KBM-7 (cell line): ENCODE measurements at places on chromosomes 16 and 17.

- DNase-seq = peak; percentile 31
Observed at GRCh38 chr17:41777574-41778188, 8.8 kb downstream of the JUP start.

DNA sequence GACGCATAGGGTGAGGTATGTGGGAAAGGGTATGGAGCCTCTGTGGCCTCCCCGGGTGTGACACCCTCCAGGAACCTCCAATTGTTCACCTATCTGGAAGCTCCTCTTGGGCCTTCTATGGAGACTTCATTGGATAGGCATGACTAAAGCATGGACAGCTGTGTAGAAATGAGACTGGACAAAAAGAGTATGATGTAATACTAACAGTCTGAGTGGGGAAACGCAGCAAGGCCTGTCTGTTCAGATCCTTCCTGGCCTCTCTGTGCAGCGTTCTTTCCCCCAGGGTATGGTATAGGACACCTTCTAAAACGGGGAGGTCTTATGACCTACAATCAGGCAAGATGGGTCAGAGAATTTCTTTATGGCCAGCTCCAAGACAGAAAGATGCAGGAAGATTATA lies 30.7 kb upstream of the CCNF start:
- DNase-seq = no peak

GRCh38 chr17:2695243-2695960 lies 16.2 kb downstream of the CLUH start:
- no peak for DNase-seq

- peak; percentile 71 for DNase-seq
Observed at GRCh38 chr16:2147981-2148671, at the start of gene RAB26. Gene RAB26, plus strand, starts transcription at chr16:2148625. Its CDS starts 159 bp downstream, at chr16:2148784.

- no peak for DNase-seq
Observed at GRCh38 chr17:45092911-45093430, 31.9 kb downstream of the NMT1 start.

- no peak for DNase-seq
Observed at GRCh38 chr16:57145046-57146021, 40.5 kb downstream of the PSME3IP1 start.

GRCh38 chr16:84785843-84786581 lies 33.8 kb upstream of the CRISPLD2 start:
- DNase-seq = no peak

DNA sequence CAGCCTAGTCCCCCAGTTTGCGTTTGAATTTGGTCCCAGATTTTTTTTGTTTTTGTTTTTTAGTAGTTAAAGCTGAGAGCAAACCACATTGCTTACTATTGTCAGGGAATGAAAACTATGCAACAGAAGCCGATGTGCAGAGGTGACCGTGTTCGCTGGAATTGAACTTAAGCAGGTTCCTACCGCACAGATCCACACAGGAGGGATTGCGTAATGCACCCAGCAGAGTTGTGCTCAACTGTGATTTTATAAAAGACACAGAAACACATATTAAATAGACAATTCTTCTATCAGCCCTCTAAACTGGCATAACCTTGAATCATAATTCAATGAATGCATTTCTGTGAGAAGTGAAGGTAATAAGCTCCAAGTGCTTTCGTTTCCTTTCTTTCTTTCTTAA lies 443.0 kb downstream of the WWOX start:
- no peak for DNase-seq

DNA sequence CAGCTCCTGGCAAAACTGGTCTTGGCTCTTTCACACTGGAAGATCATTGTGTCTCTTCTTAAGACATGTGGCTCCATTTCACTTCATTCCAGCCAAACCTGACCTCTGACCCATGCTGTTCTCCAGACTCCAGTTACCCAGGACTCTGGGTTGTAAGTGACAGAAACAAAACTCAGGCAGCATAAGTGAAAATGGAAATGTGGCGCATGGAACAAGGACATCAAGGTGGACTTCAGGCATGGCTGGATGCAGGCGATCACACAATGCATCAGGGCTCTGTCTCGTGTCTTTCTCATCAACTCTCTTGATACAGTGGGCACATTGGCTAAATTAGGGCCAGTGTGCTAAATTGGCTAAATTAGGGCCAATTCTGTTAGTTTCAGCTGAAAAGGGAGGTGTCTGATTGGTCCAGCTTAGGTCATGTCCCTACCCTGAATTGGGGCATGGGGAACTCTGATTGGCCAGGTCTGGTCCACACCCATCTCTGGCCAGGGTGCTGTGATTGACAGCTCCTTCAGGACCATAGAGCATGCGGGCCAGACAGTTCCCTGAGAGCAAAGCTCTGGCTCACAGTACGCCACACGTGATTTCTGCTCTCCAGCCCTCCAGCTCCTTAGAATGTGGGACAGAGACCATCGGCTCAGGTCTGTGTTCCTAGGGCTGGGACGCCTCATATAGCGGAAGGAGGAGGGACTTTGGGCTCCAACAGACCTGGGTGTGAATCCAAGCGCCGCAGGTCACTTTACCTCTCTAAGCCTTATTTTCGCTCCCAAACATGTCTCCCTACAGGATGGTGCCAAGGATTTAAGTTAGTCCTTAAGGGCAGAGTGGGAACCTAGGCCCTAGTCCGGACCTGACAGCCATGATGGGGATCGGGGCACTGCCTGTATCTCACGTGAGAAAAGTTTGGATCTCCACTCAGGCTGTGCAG lies 17.5 kb downstream of the SOCS1 start:
- no peak for DNase-seq
